Activated T-helper 1 cell treated with anti-CD3 and anti-CD28 coated beads, Interleukin-2, amount 50 U/mL, for 16 hours (primary cell): ENCODE measurements at places on chromosomes 13 and 19.

DNA sequence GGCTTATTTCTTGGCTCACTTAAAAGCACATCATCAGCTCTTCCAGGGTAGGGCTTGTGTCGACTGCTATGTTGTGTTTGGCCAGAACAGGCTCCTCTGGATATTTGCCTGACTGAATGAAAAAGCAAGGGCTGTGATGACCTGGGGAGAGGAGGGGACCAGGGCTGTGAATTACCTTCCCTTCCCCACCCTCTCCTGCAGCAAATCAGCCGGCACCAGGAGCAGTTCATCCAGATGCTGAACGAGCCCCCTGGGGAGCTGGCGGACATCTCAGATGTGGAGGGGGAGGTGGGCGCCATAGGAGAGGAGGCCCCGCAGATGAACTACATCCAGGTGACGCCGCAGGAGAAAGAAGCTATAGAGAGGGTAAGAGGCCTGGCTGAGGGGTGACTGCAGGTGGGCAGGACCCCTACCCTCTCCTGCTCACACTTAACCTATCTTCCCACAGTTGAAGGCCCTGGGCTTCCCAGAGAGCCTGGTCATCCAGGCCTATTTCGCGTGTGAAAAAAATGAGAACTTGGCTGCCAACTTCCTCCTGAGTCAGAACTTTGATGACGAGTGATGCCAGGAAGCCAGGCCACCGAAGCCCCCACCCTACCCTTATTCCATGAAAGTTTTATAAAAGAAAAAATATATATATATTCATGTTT, 4.4 kb downstream of the GADD45GIP1 start:
- no peak for DNase-seq

GRCh38 chr19:27851002-27851481, 1361.9 kb downstream of the UQCRFS1 start:
- DNase-seq: no peak

DNA sequence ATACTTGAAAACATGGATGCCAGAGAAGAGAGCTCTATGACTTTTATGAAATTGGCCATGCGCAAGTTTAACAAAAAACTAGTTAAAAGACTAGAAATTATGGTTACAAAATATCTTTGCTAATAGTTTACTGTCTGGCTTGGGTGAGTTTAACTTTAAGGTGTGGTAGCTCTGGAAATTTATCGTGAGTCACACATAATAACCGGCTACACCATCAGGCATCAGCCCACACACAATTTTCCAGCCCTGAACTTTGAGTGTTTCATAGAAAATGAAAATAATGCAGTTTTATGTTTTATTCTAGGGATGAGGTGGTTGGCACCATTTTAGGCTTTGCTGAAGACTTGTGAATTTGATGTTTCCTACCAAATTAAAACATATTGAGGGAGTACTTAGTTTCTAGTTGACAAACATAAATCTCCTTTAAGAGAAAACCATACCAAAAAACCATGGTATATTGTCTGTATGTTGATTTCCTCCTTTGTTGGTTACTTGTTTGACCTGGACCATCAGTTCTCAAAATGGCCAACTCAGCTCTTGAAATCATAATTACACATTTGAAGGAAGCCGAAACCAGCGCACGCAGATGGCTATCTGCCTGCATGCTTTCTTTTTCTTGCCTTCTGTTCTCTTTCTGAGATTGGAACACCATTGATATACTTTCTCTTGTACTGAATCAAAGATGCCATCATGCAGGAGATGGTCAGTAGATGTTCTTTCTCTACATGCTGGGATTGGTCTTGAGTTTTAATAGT, 125.1 kb downstream of the AKAP11 start:
- DNase-seq: no peak

DNA sequence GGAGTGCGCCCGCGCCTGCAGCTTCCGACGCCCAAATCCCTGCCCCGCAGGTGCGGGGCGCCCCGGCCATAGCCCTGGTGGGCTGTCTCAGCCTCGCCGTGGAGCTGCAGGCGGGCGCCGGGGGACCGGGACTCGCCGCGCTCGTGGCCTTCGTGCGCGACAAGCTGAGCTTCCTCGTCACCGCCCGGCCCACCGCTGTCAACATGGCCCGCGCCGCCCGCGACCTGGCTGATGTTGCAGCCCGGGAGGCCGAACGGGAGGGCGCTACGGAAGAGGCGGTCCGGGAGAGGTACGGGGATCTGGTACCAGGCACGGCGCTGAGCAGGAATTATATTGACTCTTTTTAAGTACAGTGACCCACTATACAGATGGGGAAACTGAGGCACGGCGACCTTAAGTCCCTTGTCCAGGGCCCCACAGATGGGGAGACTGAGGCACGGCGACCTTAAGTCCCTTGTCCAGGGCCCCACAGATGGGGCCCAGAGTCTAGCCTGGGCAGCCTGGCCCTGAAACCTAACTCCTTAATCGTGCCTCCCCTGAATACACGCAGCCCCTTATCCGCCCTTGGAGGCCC, 586 bp downstream of the MRI1 start:
- DNase-seq: no peak
